Stimulated activated CD8-positive, alpha-beta memory T cell treated with anti-CD3 and anti-CD28 coated beads, Interleukin-4, amount 100 ng/mL, for 48 hours (primary cell): ENCODE measurements at places on chromosomes 4 and X.

DNA sequence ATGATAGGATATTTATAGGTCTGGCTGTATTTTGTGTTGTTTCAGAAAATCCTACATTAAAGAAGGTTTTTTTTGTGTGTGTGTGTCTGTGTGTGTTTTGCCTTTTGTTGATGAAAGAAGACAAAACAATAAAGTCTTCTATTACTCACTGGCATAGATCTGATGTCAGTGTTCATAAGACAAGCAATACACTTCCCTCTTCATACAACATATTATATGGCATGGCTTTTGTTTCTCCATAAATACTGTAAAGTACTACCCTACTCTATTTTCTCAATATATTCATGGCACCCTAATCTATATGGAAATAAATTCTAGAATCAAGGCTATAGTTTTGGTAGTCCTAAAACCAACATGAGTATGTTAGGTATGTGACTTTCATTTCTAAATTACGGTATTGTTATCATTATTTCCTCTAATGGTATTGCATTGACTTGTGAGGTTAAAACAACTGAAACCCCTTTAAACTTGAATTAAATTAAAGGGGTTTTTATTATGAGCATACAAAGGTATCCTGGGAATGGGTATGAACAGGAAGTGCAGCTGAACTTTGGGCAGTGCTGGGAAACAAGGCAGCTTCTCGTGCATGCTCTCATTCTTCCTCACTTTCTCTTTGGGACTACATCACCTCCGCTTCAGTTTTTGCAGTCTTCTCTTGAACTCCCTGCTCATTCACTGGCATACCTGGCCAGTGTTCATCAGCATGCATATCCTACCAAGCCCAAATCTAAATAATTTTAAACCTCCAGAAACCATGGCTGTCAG, 70.5 kb upstream of the PRSS48 start:
- no peak for DNase-seq

DNA sequence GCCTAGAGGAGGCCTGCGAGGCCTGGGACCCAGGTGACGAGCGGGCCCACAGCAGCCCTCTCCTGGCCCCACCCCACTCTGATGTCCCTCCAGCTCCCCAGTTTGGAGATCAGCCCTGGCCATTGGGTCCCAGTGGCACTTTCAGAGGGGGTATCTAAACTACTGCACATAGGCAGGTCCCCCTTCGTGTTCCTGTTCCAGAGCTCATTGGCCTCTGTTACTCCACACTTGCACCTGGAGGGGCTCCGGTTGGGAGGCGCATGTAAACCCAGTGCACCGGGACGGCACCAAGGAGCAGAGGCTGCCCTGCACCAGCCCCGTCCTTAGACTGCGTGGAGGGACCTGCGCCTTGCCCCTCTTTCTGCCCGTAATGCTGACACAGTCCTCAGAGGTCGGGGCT, 34.3 kb downstream of the TRMT44 start:
- no peak for DNase-seq

- DNase-seq, result no peak
Measured at GRCh38 chr4:119946359-119946758, 120.3 kb downstream of the MAD2L1 start.

- no peak for DNase-seq
Measured at GRCh38 chrX:3268829-3269228, 77.6 kb downstream of the MXRA5 start.

DNA sequence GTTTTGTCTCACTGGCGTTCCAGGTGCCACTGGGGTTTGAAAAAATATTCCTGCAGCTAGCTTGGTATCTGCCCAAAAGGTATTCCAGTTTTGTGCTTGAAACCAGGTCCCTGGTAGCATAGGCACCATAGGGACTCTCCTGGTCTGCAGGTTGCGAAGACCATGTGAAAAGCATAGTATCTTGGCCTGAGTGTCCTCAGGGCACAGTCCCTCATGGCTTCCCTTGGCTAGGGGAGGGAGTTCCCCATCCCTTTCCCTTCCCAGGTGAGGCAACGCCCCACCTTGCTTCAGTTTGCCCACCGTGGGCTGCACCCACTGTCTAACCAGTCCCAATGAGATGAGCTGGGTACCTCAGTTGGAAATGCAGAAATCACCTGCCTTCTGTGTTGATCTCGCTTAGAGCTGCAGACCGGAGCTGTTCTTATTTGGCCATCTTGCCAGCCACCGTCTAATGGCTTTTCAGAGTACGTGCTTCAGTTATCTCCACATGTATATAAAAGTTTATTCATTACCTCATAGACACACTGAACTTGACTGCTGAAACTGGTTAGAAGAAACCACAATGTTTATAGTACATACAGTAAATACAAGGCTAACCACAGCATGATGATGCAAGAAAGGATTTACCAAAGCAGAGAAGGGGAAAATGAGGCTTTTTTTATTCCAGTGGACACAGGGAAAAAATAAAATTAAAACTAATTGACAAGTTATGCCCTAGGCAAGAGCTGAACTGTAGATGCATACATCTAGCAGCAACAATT, 10.6 kb downstream of the PBDC1 start:
- DNase-seq, result no peak

DNA sequence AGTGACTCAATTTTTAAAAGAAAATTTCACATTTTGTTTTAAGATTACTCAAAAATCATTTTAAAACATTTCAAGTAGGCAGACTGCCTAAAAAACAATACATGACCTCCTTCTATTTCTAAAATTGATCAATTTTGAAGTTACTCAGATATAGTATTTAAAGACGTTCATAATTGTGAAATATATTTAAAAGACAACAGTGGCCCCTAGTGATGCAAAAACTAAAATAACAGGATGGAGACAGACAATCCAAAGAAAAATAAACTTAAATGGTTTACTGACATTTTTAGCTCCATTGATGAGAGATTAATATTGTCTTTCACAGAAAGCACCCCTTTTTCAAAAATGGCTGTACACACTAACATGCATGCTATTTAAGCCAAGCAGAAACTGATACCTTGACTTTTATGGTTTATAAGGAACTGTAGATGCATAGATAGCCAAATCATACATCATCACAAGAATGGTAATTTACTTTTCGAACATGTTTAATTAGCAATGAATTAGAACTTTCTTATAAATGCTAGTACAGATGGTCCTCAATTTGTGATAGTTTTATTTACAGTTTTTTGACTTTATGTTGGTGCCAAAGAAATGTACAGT, 69.8 kb upstream of the FAT4 start:
- no peak for DNase-seq

DNA sequence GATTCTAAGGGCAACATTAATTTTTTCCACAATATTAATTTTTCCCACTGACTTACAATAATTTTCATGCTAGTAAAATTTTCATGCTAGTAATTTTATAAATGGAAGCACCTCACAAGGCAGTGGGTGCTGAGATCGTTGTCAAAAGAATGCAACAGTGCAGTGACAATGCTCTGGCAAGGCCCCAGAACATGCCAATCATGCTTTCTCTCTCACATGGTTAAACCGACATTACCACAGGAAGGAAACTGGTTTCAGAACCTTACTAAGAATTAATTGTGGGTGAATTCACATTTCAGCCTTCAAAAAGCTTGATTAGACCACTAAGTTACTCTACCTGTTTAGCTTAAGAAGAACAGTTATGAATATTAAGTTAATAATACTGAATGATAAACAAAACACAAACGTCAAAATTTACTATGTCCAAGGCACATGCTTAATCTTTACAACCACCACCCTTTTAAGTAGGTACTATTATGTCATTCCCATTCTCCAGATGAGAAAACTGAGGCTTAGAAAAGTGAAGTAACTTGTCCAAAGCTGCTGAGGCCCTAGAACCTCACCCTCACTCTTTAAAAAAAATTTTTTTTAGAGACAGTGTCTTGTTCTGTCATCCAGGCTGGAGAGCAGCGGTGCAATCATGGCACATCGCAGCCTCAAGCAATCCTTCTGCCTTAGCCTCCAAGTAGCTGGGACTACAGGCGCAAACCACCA, 10.0 kb upstream of the OPHN1 start:
- peak; percentile 23 for DNase-seq

DNA sequence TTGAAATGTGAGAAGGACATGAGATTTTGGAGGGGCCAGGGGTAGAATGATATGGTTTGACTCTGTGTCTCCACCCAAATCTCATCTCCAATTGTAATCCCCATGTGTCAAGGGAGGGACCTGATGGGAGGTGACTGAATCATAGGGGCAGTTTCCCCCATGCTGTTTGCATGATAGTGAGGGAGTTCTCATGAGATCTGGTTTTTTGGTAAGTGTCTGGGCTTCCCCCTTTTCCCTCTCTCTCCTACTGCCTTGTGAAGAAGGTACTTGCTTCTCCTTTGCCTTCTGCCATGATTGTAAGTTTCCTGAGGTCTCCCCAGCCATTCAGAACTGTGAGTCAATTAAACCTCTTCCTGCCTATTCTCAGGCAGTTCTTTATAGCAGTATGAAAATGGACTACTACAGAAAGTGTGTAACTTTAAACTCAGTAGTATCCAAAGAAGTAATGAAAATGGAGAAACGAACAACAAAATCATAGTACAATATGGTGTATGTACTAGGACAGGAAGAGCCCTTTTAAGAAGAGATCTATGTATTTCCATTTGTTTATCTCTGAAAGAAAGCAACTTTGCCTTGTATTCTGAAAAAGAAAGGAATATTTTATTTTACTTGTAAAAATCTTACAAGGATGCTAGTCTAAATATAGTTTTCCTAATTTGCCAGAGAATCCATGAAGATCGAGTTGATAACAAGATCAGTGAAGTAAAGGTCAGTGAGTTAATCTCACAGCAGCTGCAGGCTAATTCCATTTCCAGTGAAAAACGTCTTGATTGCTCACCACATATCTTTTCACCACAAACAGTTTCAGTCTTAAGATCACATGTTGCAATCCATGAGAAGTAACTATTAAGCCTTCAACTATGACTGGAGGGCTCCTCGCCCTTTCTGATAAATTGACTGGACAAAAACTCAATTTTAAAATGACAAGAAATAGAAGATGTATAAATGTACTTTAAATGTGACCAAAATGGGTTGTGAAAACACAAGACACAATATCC, 20.5 kb downstream of the PKD2 start:
- DNase-seq, result no peak

DNA sequence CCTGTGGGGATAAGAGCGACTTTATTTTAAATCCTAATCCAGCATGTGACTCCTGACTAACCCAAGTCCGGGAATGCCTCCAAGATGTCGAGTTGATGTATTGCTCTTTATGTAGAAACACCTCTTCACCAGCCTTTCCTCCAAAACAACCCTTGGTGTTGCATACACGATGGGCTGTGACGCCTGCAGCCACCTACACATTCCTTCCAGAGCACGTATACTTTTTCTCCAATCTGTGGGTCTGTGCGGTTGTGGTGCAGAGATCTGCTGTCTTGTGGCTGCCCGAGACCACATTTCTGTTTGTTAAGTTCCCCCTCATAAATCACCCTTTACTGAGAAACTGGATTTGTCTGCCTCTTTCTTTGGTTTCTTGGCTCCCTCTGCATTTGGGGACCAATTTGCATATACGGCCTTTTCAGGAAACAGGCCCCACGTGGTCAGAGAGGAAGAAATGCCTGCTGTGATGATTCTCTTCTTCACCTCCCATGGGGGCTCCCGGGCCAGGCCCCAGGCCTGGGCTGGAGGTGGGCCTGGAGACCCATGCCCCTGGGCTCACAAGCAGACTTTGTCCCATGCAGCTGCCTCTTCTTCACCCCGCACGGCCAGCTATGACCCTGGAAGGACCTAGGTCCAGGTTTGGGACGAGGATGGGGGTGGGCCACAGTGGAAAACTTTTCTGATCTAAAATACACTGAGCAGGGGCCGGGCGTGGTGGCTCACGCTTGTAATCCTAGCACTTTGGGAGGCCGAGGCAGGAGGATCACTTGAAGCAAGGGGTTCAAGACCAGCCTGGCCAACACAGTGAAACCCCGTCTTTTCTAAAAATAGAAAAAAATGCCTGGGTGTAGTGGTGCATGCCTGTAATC, 21.4 kb upstream of the AFAP1 start:
- DNase-seq, result peak; percentile 87

DNA sequence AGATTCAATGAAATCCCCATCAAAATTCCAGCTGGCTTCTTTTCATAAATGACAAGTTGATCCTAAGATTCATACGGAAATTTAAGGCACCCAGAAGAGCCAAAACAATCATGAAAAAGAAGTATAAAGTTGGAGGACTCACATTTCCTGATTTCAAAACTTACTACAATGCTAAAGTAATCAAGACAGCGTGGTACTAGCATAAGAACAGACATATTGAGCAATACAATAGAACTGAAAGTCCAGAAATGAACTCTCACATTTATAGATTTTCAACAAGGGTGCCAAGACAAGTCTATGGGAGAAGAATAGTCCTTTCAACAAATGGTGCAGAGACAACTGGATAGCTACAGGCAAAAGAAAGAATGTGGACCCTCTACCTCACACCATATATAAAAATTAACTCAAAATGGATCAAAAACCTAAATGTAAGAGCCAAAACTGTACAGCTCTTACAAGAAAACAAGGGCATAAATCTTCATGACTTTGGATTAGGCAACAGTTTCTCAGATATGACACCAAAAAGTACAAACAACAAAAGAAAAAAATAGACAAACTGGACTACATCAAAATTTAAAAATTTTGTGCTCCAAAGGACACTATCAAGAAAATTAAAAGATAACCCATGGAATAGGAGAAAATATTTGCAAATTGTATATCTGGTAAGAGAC, 28.5 kb downstream of the SASH3 start:
- DNase-seq, result no peak

GRCh38 chr4:38567457-38567856, 96.5 kb upstream of the KLF3 start:
- DNase-seq, result no peak

GRCh38 chrX:69238114-69238886, 73.0 kb upstream of the PJA1 start:
- no peak for DNase-seq

DNA sequence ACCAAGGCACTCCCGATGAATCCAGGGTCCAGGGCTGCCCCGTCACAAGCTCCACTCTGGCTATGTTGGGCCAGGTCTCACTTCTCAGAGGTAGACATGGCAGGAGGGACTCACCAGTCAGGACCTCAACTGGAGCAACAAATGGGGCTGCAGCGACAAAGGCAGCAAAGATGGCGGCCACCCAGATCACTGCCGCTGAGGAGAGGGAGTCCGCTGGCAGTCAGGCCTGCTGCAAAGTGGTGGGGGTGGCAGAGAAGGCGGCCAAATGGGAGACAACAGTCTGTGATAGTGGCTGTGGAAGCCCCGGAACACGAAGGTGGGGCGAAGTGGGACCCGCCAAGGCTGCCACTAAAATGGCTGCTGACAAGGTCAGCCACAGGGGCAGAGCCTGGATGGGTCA, 143.3 kb upstream of the RADX start:
- no peak for DNase-seq

GRCh38 chr4:159673221-159673620, 570.3 kb downstream of the RAPGEF2 start:
- DNase-seq, result no peak

- no peak for DNase-seq
Measured at GRCh38 chr4:141569141-141569540, 67.2 kb upstream of the IL15 start.

GRCh38 chr4:99927566-99927965, 18.9 kb downstream of the DNAJB14 start:
- DNase-seq, result no peak

DNA sequence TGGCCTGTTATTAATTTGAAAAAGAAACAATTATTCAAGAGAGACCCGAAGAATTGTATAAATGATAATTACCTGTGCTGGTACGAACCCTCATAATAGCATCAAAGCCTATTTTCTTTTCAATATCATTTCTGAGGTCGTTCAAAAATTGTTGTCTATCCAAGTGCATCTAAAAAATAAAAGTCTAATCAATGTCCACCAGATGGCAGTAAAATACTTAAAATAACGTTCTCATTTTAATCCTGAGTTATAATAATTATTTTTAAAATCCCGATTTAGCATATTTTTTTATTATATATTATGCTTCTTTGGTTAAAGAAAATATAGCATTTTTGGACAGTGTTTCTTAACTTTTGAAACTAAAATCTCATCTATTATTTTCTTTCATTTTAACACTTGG, 55.7 kb downstream of the METTL14 start:
- DNase-seq, result no peak
